ENCODE measurements at places on chromosomes 13 and 19. TPM values are rescaled to one million over a fixed set of nuclear protein-coding genes. Genes with fewer than 3 reads are reported as not detected.

ZNF491 gene
- total RNA-seq = 6.2 TPM

KCNRG gene
- 4.0 TPM for total RNA-seq

ZSCAN4 gene
- 0.36 TPM for total RNA-seq

GJB2 gene
- 0.29 TPM for total RNA-seq

ZNF468 gene
- total RNA-seq = 23.0 TPM

PRR22 gene
- 0.36 TPM for total RNA-seq

ATP8A2 gene
- total RNA-seq = 0.72 TPM

C19orf33 gene
- total RNA-seq = not detected

OLFM2 gene
- 0.72 TPM for total RNA-seq

RGS9BP gene
- 0.72 TPM for total RNA-seq

KIR3DL1 gene
- total RNA-seq = not detected
